Kidney capillary endothelial cell (primary cell): ENCODE measurements at places on chromosomes 13 and 19.

- DNase-seq, result no peak
Observed at GRCh38 chr19:8196271-8196927, 12.8 kb upstream of the CERS4 start.

DNA sequence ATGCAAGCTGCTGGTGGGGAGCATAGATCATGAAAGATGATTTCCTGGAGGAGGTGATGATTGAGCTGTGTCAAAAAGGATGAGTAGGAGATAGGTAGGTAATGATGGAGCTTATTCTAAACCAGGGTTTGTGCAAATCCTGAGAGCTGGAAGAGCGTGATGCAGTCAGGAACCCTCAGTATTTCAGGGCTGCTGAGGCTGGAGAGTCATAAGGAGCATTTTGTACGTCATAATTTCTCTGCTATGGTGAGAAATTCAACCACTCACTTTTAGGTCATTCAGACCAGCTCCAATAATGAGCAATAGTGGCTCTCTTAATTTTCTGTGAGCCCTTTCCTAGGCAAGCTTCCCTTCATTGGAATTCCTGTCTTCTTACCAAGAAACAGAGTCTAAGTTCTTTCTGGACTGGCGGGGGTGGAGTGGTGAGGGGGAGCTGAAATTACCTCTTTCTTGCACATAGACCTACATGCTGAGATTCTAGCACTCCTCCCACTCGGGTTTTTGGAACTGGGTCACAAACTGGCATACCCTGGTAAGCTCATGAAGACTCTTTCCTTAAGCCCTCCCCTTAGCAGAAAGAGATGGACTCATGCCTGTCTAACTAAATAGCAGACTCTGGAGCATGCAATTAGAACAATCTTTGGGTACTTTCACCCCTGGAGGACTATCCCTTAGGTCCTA, 62.2 kb upstream of the MYCBP2 start:
- DNase-seq, result no peak

DNA sequence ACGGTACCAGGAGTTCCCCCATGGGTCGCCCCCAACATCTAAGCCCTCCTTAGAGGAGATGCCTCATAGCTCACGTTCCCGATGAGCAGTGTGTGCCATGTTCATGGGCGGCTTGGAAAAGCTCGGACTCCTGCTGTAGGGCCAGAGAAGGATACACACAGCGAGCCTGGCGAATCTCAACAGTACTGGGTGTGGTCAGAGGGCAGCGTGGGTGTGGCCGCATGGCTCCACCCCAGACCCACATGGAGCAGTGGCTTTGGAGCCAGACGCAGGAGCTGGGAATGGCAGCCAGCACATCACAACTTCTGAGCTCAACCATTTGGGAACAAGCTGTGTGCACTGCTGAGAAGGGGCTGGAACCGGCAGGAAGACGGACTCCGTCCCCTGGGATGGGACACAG, 15.6 kb downstream of the CAPS start:
- no peak for DNase-seq

DNA sequence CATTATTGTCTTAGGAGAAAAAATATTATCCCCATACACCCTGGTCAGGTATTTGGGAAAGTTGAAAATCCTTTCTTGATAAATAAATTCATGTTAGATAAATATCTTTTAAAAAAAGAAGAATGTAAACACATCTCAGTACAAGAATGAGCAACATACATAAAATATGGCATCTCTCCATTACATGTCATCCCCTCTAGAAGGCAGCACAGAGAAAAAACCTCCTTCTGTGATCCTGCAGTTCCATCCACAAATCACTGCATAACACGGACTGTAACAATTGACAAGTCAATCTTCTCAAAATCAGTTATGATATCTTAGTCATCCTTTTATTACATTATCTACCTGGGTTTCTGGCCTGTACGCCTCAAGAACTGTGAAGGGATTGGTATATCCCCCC, 683.9 kb upstream of the KLHL1 start:
- DNase-seq, result no peak

DNA sequence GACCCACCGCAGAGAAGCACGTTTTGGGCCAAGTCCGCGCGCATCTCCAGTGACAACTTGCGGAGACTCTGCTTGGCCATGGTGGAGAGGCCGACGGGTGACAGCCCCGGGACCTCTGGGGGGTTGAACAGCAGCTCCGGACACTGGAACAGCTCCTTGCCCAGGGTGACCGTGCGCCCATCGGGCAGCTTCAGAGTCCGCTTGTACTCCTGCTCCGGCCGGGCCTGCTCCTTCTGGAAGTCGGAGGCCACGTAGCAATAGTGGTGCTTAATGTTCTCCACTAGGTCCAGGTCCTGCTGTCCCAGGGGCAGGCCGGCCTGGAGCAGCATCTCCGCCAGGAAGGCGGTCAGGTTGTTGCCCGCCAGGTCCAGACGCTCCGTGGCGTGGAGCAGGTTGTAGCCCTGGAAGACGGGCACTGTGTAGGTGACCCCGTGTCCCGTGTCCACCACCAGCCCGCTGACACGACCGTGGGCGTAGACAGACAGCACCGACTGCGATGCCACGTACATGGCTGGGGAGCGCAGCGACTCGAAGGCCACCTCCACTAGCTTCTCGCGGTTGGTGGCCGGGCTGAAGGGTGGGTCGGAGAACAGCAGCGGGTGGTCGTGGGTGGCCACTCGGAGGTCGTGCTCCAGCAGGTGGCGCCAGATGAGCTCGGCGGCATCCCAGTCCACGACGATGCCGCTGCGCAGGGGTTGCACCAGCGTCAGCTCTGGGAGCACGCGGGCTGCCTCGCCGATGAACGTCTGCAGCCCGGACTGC, 743 bp downstream of the ACTL9 start:
- no peak for DNase-seq

GRCh38 chr13:35961002-35961401, 170.2 kb downstream of the DCLK1 start:
- no peak for DNase-seq

GRCh38 chr19:33811736-33812387, 15.2 kb downstream of the KCTD15 start:
- no peak for DNase-seq

DNA sequence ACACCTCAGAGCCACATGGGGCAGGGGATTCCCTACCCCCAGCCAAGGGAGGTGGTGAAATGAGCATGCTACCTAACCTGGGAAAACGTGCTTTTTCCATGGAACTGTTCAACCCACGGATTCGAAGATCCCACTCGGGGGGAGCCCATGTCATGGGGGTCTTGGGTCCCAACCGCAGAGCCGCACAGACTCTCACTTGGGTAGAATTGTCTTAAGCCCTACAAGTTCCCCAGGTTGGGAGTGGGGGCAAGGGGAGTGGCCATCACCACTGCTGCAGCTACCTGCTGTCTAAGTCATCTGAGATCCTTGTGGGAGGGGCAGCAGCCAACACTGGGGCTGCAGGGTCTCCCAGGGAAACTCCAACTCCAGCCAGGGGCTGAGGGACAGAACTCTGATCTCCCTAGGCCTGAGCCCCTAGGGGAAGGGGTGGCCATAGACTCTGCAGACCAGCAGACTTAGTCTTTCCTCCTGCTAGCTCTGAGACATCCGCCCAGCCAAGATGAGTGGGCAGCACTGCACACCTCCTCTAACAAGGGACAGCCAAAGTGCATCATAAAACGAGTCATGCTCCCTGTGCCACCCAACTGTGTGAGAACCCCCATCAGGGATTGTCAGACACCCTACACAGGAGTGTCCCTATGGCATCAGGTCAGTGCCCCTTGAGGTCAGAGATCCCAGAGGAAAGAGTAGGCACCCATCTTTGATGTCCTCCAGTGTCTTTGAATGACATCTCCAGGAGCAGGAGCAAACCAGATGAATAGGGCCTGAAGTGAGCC, 610.4 kb upstream of the SLITRK6 start:
- no peak for DNase-seq

DNA sequence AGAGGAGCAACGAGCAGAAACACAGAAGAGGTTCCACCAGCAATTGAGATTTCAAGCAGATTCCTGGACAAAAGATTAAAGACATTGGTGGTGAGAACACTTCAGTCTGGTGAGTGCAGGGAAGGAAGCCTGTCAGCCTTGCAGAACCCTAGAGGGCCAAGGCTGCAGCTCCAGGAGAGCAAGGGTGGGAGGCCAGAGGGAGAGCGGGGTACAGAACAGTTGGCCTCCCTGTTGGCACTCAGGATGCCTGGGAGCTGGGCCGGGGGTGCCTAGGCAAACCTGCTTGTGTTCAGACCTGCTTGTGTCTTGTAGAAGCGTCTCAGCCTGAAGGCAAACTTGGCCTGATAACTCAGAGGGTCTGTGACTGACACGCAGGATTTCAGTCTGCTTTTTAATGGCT, 5.1 kb upstream of the LIN7B start:
- no peak for DNase-seq

- DNase-seq, result no peak
Observed at GRCh38 chr13:49711218-49711863, 20.1 kb upstream of the EBPL start.

GRCh38 chr19:35911173-35911572, 3.1 kb upstream of the TYROBP start:
- DNase-seq, result no peak

DNA sequence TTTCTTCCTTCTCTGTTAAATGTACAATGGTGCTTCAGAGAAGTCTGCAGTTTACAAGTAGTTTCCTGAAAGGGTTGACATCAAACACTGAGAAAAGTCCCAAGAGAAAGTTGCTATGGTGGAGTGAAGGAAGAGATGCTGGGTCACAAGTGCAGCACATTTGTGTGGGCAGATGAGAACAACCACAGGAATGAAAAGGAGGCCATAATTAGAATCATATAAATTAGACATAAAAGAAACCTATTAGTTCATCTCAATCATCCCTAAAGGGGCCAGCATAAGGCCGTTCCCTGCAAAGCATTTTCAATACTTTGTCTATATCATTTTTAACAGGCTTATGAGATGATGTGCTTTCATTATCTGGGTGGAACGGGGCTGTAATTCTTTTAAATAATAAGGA, 359.2 kb downstream of the IRS2 start:
- DNase-seq, result no peak

DNA sequence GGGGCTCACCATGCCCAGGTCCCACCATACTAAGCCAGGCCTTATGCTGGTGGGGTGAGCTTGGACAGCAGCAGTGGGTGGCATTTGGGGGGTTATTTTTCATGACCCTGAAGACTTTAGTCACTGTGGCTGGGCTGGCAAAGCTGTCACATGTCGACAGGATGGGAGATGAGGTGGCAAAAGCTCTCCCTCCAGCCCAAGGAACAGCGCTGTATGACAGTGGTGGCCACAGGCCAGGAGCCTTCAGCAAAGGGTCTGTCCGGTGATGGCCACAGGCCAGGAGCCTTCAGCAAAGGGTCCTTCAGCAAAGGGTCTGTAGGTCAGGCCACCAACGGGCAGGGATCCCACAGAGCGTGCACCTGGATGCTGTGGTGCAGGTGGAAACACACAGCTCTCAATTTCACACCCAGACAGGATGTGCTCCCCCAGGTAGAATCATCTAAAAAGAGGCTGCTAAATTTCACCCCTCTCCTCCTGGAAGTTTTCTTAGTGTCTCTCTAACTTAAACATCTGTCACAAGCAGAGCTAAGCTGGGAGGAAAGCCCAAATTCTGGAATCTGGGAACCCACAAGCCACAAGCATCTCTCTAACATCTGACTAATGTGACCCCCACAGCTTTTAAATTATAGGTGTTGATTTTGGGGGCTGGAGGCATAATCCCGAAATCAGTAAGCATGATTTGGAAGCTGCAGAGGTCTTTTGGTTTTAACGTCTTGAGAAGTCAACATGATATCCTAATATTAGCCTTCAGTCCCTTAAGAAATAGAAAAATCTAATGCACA, 23.0 kb downstream of the COL4A1 start:
- no peak for DNase-seq

GRCh38 chr19:18208098-18208951, 4.5 kb upstream of the RAB3A start:
- no peak for DNase-seq

- DNase-seq, result peak; percentile 88
Observed at GRCh38 chr13:32261567-32261966, 53.6 kb downstream of the ZAR1L start.

- DNase-seq, result no peak
Observed at GRCh38 chr13:40272776-40273139, 393.7 kb downstream of the FOXO1 start.

DNA sequence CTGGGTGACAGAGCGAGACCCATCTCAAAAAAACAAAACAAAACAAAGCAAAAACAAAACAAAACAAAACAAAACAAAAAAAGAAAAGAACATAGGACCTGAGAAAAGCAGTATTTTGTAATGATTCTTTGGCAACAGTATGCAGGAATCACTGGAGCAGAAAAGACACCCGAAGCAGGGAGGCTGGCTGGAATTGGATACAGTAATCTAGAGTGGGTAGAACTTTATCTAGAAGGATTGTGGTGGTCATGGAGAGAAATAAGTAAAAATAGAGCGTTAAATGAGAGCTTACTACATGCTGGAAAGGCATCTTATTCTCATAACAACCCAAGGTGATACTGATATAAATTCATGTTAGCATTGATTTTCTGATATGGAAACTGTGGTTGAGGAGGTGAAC, 51.2 kb downstream of the KLF5 start:
- no peak for DNase-seq

DNA sequence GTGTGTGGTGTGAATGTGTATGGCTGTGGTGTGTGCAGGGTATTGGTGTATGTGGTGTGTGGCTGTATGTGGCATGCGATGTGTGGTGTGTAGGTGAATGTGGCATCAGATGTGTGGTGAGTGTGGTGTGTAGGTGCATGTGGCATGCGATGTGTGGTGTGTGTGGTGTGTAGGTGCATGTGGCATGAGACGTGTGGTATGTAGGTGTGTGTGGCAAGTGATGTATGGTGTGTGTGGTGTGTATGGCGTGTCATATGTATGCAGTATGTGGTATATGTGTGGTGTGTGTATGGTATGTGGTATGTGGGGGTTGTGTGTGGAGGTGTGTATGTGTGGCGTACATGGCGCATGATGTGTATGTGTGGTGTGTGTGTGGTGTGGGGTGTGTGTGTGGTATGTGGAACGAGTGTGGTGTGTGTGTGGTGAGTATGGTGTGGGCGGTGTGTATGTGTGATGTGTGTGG, 63.4 kb downstream of the PEPD start:
- no peak for DNase-seq

GRCh38 chr13:26247011-26247410, 6.9 kb upstream of the CDK8 start:
- no peak for DNase-seq

- DNase-seq, result no peak
Observed at GRCh38 chr19:52734331-52734892, 432 bp downstream of the ZNF611 start.

DNA sequence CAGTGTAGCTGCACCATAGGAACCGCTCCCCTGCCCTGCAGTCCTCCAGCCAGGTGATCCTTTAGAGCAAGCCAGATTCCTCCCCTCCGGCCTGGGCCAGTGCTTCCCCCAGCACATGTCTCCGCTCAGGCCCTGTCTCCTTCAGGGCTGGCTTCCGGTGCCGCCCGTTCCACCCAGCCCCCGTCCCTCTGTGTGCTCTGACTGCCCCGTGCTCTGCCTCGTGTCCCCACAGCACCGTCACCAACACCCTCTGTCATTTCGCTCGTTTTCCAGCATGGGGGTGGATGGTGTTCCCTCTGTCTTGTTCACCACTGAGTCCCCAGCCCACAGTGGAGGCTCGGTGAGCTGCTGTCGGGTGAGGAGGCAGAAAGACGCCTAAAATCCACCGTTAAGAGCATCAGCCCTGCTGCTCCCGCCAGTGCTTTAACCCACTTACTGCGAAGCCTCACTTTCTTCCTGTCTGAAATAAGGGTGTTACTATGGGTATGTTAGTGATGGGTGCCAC, 54.5 kb downstream of the TSSK6 start:
- peak; percentile 75 for DNase-seq

- no peak for DNase-seq
Observed at GRCh38 chr19:22421797-22422196, 349 bp downstream of the ZNF98 start.

GRCh38 chr13:111650626-111651025, 330.2 kb downstream of the TEX29 start:
- DNase-seq, result no peak
